Omental fat pad (tissue), 4 donors: ENCODE measurements at places on chromosomes 13 and 19. TPM values are rescaled to one million over a fixed set of nuclear protein-coding genes. Genes with fewer than 3 reads are reported as not detected.

Gene KLK11
- total RNA-seq: not detected

Gene SLC25A42
- total RNA-seq: 6.3 TPM

- DNase-seq: no peak
Observed at GRCh38 chr19:12580180-12580694, 29.0 kb upstream of the ZNF564 start.

Gene NKG7
- total RNA-seq: 4.0 TPM

DNA sequence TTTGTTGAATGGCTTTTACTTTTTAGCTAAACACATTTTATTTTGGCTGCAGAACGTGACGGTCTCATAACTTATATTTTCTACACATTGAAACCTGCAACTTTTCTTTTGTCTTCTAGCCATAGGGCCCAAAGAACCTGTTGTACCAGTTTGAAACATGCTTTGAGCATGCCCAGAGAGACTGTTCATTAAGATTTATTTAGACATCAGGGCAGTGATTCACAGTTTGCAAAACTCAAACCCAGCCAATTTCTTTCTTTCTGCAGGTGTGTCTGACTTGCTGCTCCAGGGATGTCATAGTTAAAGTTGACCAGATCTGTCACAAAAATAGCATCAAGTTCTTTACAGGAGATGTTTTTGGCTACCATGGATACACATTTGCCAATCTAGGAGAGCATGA, 22.0 kb downstream of the SAE1 start:
- no peak for DNase-seq

GRCh38 chr19:49553451-49554271, 25.9 kb downstream of the RCN3 start:
- DNase-seq: no peak

GRCh38 chr13:44157606-44158005, 216.0 kb upstream of the SERP2 start:
- no peak for DNase-seq

Gene ERVK3-1
- 60.2 TPM for total RNA-seq

GRCh38 chr13:43815204-43815603, 28.4 kb upstream of the ENOX1 start:
- DNase-seq: no peak

DNA sequence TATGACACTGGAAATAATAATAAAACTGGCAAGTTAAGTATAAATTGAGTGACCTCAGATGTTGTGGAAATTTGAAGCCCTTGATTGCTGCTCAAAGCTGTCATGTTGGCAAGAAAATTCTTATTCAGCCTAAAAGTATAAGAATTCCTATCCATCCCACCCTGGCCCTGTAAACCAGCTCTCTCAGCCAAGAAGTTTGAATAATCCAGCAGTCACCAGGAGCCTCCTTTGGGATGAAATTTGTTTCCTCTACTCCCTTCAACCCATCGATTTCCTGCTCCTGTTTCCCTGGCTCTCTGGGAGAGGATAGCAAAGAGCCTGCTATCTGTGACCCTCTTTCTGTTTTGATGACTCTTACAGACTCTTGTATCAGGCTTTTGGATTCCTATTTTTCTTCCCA, 169.3 kb downstream of the LHFPL6 start:
- DNase-seq: no peak

Gene ZNF136
- total RNA-seq: 10.4 TPM

DNA sequence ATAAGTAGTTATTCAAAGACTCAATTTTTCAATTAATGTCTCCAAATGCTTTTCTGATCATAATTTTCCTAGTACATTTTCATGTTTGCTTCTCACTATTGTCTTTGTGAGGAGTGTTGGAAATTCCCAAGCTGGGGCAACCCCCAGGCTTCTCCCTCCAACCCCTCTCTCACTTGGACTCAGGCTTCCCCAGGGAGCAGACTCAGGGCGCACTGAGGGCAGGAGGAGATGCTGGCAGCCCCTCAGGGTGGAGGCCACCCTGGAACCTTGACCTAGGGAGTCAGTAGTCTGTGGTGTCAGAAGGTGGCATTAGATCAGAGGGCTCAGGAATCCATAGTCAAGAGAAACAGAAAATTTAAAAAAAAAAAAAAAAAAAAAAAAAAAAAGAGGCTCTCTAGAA, 86.5 kb upstream of the IRS2 start:
- no peak for DNase-seq

- DNase-seq: no peak
Observed at GRCh38 chr13:29541400-29541799, 54.1 kb downstream of the SLC7A1 start.

- DNase-seq: no peak
Observed at GRCh38 chr13:44837250-44837649, 152.0 kb downstream of the NUFIP1 start.

GRCh38 chr13:103883164-103883563, 816.9 kb upstream of the SLC10A2 start:
- peak; percentile 78 for DNase-seq

DNA sequence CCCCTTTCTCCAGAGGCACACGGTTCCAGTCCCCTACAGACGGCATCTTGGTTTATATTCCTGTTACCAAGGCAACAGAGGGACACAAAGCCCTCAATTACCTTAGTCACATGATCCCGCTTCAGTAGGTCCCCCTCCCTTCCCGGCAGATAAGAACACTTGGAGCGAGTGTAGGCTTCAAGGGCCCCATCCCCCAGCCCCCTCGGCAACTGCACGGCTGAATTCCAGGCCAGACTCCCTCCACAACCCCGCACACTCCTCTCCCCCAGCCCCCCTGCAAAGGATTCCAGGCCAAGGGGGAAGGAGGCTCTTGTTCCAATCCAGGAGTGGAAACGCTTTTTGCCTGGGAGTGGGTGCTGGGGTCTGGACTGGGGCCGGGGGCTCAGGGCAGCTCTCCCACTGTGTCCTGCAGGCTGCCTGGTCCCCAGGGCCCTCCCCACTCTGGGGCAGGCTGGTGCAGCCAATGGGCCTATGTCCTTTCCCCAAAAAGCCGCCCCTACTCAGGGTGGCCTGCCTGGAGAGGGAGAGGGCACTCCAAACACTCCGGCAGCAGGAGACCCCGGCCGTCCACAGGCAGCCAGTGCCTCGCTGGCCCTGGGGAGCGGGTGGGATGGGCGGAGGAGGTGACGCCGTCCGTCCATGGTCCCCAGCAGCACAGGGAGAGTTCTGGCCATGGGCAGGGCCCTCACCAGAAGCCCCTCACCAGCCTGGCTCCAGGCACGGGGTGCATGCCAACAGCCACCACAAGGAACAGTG, 62.6 kb downstream of the MLLT1 start:
- DNase-seq: no peak

GRCh38 chr13:24016046-24016445, 118.7 kb upstream of the C1QTNF9B start:
- DNase-seq: no peak

- DNase-seq: no peak
Observed at GRCh38 chr13:49190901-49191300, 29.2 kb upstream of the MLNR start.

DNA sequence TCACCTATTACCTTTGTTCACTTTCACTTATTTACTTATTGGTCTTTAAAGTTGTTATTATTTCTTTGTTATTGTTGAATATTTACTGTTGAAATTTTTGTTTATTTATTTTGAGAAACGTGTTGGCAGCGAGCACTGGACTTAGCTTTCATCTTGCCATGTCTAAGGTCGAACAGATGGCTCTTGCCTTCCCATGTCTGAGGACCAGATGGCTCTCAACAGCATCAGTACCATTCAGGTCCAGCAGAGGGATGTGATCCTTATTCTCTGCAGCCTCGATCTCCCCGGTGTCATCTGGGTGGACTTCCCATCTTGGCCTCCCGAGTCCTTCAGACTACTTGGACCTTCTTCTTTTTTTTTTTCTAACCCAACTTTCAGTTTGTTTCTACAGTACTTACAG, 1437.6 kb downstream of the UQCRFS1 start:
- DNase-seq: no peak

Gene KIR3DL1
- 0.38 TPM for total RNA-seq

DNA sequence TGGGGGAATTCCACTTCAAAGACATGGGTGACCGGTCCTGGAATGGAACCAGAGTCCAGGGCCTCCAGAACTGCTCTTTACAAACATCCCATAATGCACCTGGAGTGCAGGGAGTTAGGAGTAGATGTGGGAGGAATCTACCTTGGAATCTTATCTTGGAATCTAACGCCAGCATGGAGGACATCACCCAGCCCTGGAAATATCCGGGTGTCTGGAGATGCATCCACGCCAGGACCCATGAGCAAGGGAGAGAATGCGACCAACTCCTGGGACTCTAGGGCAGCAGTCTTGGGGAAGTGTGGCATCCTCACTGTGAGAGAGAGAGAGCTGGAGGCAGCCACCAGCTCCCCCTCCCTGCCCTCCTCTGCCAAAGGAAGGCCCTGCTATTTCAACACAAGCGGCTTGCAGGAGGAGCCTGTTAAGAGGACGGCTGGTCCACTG, 211.8 kb downstream of the UQCRFS1 start:
- DNase-seq: no peak

- DNase-seq: no peak
Observed at GRCh38 chr19:14416817-14417231, 2.3 kb downstream of the DDX39A start.

- no peak for DNase-seq
Observed at GRCh38 chr19:47267350-47267759, 7.3 kb upstream of the INAFM1 start.

DNA sequence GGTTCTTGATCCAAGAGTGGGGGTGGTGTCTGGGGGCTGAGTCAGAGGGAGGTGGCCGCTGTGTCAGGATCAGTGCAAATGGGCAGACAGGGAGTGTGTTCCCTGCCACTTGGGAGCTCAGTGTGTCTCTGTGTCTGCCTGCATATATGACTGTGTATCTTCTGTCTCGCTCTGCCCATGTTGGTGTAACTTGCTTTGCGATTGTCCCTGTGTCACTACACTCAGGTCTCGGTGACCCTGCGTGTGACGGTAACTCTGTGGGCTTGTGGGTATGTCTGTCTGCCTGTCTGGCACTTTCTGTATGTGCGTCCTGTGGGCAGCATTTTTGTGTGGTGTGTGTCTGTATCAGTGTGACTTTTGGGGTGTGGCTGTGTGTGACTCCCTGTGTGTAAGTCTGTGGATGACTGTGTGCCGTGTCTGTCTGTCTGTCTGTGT, 8.2 kb upstream of the ERFL start:
- DNase-seq: no peak

DNA sequence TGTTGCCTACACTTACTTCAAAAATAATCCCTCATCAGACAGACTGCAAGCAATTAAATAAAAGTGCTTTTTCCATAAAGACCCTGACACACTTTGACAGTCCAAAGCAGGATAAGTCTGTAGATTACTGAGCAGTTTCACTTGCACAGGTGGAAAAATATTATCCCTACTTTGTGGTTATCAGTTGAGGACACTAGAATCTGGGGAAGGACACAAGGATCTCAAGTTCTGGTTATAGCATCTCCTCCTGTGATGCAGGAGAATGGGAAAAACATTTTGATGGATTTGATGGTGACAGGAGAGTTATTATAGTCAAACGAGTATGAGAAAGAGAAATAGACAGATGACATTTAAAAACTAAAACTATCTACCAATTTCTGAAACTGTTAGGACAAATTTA, 122.9 kb upstream of the PCDH9 start:
- DNase-seq: no peak

Gene C19orf33
- 61.5 TPM for total RNA-seq

DNA sequence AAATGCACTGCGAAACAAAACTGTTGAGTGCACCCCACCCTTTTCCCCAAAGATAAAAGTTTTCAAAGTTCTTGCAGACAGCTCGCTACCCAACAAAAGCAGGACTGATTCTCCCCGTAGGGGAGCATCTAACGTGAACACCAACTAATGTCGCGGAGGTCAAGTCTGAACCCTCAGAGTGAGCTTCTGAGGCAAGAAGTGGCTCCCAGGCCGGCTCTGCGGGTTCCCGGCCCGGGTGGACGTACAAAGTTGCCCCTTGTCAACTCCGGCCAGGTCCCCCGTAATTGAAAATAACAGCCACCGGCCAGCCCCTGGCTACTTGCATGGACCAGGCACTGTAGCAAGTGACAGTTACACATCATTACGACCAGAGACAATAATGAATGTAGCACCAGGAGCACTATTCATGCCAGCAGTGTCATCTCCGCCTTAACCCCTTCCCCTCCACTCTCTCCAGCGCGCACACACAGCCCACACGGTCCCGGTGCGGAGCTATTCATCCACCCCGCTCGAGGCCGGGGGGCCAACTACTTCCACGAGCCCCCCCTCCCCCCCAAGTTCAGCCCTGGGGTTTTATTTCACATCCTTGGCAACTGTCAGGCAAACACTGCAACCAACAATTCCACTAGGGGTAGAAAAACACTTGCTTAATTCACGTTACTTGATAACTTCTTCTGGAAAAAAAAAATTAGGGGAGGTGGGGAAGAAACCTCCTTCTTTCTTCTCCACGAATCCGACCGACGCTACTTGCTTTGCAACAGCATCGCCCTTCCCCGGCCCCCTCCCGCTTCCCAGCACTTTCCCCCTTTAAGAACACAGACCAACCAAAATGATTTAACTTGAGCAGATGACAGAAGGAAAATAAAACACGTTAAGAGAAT, 1.2 kb downstream of the KLF12 start:
- no peak for DNase-seq

Gene ZNF610
- total RNA-seq: 3.5 TPM

GRCh38 chr13:59103004-59103768, 1060.5 kb downstream of the DIAPH3 start:
- no peak for DNase-seq

- no peak for DNase-seq
Observed at GRCh38 chr19:4676955-4677731, 7.0 kb upstream of the MYDGF start.

DNA sequence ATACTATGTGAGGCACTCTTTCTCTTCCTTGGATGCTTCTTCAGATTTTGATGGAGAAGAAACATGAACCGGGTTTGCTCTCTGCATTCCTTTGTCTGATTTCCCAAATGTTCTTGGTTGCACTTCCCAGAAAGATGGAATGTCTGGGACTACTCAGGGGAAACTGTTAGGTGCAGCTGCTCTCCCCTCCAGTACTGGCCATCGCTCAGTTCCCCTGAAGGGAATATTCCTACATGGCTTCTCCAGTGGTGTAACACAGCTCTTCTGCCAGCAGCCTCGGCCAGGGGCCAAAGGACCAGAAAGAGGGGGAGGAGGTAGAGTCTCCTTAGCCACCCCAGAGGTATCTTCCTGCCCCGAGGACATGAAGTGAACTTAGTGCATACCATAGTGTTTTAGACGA, 33.5 kb upstream of the SPRY2 start:
- no peak for DNase-seq

GRCh38 chr13:80716610-80717081, 375.7 kb upstream of the SPRY2 start:
- peak; percentile 33 for DNase-seq

GRCh38 chr19:8046569-8047165, 5.9 kb upstream of the CCL25 start:
- DNase-seq: no peak

- no peak for DNase-seq
Observed at GRCh38 chr13:90003566-90003965, 1343.9 kb upstream of the MIR17HG start.

Gene PSG2
- not detected for total RNA-seq

DNA sequence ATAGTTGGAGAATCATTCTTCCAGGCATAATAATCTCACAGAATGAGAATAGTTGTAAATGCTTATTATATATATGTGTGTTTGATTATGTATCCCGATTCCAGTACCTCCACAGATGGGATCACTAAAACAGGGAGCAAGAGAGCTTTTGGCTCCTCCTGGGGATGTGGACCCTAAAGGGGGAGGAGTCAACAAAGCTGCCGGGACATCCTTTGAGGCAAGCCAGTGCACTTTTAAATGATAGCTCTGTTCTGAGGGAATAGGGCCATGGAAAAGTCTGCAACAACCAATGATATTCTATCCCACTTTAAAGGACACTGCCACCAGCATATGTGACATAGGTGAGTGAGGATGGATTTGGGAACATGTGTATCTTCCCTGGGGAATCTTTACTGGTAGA, 40.8 kb downstream of the SLITRK5 start:
- no peak for DNase-seq

Gene EFNB2
- total RNA-seq: 27.5 TPM

Gene CELF5
- total RNA-seq: not detected
